Psoas muscle (tissue), 8 donors: ENCODE measurements at places on chromosomes 3 and 15.

GRCh38 chr3:147653367-147653923, 244.3 kb downstream of the ZIC1 start:
- DNase-seq: no peak

GRCh38 chr3:184690192-184690883, 21.5 kb downstream of the MAGEF1 start:
- no peak for DNase-seq

GRCh38 chr3:58979840-58980239, 70.0 kb downstream of the CFAP20DC start:
- no peak for DNase-seq

DNA sequence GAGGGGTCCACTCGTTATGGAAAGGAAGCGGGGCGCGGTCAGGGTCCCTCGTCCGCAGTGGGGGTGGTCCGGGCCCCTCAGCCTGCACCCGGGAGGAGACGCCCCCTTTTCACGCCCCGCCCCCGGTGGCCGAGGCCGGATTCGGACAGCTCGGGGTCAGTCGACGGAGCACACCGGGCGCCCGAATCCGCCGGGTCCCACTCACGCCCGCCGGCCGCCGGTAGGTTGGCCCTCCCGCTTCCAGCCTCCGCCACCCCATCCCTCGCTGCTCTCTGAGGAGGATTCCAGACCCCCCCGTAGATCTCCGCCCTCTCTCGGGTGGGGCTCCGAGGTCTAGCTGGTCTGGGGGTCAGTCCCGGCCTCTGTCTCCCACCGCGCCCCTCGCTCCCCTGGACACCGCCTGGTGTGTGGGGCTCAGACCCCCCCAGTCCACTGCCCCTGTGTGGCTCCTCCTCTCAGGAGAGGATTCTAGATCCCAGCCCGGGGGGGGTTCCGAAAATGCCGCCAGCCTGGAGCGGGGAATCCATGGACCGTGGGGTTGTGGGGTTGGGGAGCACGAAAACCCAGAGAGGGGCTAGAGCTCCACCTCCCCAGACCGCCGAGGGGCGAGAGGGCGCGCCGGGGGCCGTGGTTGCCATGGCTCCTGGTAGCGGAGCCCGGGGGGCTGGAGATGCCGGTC, 725 bp downstream of the CHL1 start:
- DNase-seq: peak; percentile 55

DNA sequence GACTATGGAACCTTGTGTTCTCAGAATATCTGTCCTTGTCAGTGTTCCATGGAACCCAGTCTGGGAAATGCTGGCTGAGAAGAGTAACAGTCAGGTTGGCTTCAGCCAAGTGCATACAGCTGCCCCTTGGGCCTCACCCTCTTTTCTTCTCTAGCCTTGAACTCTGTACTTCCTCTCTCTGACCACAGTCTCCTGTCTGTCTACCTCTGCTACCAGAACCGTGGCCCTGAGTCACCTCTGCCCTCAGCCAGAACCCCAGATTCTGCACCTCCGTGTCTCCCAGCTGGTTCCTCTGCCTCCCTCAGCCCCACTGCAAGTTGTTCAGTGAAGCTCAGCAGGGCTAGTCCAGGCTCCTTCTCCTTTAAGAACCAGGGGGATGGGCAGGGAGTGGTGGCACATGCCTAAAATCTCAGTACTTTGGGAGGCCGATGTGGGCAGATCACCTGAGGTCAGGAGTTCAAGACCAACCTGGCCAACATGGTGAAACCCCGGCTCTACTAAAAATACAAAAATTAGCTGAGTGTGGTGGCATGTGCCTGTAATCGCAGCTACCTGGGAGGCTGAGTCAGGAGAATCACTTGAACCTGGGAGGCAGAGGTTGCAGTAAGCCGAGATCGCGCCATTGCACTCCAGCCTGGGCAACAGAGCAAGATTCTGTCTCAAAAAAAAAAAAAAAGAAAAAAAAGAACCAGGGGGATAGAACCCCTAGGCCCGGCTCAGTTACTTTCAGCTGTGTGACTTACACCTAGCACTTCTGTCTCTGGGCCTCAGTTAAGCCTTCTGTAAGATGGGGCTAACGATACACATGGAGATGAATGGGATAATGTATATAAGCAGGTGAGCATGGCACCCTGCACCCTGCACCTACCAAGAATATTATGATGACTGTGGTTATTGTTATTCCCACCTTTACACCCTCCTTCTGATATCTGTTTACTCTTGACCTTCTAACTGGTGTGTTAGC, 24.3 kb upstream of the TATDN2 start:
- no peak for DNase-seq

GRCh38 chr3:40490916-40491315, 14.0 kb downstream of the ZNF619 start:
- no peak for DNase-seq

- DNase-seq: no peak
These were observed 282.6 kb downstream of the FOXP1 start for GRCh38 chr3:71300951-71301393.
